Effector CD4-positive, alpha-beta T cell (primary cell): ENCODE measurements at places on chromosomes 6 and 20.

- DNase-seq = no peak
These were observed 298.9 kb upstream of the BMP2 start for GRCh38 chr20:6468423-6469116.

- DNase-seq = no peak
These were observed 11.6 kb downstream of the SNPH start for GRCh38 chr20:1277529-1278322.

DNA sequence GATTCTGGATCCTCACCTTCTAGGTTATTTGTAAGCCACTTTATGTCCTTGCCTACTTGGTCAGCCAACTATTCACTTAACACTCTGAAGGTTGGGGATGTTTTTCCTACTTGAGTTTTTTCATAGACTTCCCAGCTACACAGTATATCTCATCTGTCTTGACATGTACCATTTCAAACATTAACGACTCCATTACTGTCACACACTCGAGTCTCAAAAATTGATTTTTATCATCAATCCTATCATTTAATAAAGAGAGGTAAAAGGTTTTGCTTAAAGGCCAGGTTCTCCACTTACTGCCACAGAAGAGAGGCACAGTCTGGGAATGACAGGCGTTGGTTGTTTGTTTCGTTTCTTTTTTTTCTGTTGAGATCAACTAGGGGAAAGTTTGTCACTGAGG is 38.2 kb upstream of the LAMP5 start:
- no peak for DNase-seq

DNA sequence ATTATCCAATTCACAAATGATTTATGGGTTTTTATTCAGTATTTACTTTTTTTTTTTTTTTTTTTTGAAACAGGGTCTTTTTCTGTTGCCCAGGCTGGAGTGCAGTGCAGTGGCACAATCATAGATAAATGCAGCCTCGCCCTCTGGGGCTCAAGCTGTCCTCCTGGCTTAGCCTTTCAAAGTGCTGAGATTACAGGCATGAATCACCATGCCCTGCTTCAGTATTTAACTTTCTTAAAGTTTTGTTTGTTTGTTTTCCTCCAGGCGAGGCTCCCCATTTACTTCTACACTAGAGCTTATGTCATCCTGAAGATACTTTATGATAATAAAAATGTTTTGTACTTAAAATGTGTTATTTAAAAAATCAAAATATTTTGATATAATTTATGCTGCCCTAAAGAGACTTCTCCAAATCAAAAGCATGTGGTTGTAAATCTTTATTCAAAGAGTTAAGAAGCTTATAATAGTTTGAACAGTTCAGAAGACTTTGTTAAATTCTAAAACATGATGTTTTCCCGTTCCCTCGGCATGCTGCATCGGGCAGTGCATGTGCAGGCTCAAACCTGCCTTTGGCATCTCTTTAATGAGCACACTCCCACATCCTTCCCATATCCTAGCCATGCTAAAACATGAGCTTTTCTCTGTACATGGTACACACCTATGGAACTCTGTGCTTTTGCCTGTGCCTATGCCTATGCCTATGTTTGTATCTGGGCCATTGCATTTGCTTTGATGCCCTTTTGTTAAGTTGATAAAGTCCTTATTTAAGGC is 11.0 kb downstream of the SMPDL3A start:
- DNase-seq = no peak

DNA sequence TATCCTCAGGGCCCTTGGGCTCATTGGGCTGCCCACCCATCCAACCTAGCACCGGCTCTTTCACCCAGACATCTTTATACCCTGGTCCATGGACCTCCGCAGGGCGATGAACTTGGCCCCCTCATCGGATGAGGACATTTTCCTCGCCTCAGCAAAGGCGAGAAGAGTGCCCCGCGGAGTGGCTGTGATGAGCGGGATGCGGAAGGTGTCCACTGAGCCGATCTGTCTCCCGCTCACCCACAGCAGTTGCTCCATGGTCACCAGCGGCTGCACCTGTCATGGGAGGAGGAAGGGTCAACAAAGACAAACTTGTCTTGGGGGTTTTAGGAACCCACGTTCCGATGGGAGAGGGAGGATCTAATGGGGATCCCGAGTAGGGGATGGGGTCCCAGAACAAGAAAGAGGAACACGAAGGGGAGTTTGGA is 690 bp downstream of the NEU1 start:
- DNase-seq = no peak

DNA sequence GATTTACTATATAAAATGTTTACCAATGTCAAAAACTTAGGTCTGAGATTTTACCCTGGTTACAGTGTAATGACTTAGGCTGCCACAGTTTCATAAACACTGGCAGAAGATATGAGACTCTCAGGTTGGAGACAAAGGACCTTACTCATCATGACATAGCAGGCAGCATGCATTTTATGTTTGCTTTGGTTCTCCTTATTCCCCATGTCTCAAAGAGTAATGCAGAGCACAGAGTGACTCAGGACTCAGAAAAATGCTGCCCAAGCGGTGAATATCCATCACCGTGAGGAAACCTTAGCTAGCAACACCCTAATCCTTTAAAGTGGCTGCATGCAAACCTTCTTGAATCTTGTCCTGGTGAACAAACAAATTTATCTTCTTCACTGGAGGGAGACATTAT is 112.1 kb upstream of the EYS start:
- no peak for DNase-seq

DNA sequence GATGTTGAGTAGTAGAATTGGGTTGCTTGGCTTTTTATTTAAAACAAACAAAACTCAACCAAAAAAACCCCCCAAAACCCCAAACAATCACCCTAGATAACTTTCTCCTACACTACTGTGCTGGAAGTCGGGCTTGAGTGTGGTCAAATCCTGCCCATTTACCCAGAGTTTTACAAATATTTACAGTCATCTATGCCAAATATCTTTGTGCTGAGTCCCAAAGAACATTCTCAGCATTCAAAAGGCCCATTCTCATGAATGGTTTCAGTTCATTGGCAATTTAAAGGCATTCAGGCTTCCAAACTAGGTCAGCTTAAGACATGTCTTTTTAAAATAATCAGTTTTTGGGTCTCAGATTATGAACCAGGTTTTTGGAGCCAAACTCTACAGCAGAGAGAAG is 1.8 kb downstream of the RNF144B start:
- DNase-seq = no peak

GRCh38 chr20:25571240-25571639 is 14.1 kb downstream of the NINL start:
- DNase-seq = no peak
